ENCODE measurements at places on chromosomes 16 and 17.

- DNase-seq, result no peak
Observed at GRCh38 chr17:51228161-51228560, 31.7 kb downstream of the MBTD1 start.

GRCh38 chr17:2904135-2904534 is 107.9 kb downstream of the RAP1GAP2 start:
- no peak for DNase-seq

DNA sequence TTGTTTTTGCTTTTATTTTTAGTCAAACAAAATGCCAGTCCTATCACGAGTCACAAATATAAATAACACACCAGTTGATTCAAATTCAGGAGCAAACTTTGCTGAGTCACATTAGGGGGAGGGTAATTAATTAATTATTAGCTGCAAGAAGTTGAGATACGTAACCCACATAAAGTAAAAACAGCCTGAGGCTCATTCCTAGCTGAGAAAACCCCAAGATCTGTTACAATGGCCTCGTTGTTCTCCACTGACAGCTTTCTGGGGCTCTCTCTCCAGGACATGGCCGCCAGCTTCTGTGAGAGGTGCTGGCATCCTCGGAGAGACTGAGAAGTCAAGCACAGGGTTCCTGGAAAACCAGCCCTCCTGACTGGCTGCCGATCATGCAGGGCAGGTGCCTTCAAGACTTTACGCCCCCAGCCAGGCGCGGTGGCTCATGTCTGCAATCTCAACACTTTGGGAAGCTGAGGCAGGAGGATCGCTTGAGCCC is 11.1 kb downstream of the RAB40B start:
- DNase-seq, result no peak

GRCh38 chr17:41416479-41416878 is 7.9 kb downstream of the KRT37 start:
- DNase-seq, result no peak

DNA sequence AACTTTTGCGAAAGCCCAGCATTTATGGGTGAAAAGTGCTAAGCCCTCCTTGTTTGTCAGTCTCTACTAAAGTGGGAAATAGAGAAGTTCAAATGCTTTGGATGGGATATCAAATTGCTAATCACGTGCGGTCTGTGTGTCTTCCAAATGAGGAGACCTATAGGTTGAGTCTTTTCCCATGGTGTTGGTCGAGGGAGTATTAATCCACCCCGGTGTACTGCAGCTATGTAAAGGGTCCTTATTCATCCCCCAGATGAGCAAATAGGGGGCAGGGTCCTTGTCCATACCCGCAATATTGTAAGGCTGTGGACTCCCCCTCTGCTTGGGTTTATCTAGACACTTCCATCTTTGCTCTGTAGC is 14.6 kb downstream of the KIAA0513 start:
- no peak for DNase-seq

GRCh38 chr17:79993390-79994227 is 42.1 kb downstream of the TBC1D16 start:
- no peak for DNase-seq

GRCh38 chr16:23398987-23399805 is 53.8 kb downstream of the COG7 start:
- DNase-seq, result no peak

DNA sequence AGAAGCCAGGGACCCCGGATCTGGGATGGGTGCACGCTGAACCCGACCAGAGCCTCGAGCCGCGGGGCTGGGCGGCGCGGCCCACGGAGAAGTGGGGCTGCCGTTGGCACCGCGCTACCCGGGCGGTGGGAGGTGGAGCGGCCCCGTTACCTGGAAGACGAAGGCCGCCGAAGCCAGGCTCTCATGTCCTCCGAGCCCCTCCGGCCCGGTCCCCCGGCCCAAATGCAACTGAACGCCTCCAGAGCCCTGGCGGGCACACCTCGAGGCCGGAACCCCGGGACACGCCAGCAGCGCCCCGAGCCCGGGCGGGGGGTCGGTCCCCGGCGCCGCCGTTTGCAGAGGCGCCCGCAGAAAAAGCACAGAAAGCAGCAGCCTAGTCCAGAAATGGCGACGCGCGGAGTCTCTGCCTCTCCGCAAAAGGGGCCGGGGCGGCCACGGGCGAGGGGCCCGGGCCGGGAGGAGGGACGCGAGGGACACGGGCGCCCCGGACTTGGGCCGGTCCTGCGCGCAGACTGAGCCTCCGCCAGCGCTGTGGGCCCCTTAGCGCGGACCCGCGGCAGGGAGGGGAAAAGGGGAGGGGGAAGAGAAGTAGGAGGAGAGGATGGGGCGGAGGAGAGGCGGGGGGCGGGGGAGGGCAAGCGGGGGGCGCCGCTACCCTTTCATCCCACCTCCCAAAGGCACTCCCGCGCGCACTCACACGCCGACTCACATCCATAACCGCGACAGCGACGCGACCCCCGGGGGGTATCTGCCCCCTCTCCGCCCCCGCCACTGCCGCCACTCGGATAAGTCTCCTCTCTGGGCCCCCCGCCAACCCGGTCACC is 1.4 kb downstream of the AXIN2 start:
- DNase-seq, result no peak

DNA sequence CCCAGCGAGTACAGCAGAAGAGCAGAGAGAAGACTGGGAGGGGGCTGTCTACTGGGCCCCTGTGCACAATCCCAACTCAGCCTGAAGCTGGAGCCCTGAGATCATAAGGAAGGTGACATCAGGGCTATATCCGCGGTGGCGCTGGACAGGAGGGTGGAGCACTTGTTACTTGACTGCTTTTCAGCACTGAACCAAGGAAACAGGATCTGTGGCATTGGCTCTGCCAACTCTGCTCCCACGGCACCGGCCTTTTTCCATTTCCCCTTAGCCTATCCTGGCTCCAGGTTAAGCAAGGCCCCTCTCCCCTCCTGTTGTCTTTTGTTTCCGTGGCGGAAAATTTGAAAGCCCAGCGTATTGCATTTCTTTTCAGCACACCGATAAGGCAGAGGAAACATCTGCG is 125.0 kb upstream of the IRX3 start:
- DNase-seq, result no peak

DNA sequence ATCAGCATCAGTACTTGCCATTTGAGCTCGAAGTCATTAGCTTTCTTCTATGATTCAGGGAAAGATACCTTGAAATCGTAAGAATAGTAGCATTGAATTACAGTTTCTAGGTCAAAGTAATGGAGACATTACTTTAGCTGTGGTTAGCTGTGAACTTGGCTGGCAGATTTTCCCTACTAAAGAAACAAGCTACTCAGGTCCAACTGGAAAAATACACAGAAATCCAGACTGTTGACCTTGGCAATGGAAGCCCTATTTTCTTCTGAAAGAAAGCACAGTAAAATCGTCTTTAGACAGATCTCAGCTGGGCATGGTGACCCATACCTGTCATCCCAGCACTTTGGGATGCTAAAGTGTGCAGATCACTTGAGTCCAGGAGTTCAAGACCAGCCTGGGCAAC is 13.4 kb upstream of the DNAJA2 start:
- no peak for DNase-seq

GRCh38 chr16:12231666-12232065 is 255.1 kb downstream of the SNX29 start:
- DNase-seq, result no peak

GRCh38 chr17:63445954-63446752 is at the start of gene CYB561:
CYB561 (minus strand) TSS chr17:63446306; CDS start chr17:63437547, 8,759 bp downstream.
- DNase-seq, result peak; percentile 44

DNA sequence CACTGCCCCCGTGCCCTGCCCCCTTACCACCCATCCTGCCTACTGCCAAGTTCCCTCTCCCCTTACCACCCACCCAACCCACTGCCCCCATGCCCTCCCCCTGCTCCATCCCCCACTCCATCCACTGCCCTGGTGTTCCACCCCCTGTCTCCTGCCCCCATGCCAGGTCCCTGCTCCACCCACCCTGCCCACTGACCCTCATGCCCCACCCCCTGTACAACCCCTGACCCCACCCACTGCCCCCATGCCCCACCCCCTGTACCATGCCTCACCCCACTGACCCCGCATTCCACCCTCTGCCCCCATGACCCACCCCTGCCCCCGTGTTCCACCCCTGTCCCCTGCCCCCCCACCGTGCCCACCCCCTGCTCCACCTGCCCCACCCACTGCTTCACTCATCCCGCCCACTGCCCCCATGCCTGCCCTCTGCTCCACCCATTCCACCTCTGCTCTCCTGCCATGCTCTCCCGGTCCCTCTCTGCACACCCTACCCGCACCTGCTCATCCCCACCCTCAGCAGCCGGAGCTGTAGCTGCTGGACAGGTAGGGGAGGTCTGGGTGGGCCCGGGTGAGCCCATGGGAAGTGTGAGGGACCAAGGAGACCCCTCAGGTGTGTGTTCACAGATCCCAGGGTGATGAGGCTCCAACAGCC is 7.4 kb upstream of the FN3KRP start:
- DNase-seq, result no peak

DNA sequence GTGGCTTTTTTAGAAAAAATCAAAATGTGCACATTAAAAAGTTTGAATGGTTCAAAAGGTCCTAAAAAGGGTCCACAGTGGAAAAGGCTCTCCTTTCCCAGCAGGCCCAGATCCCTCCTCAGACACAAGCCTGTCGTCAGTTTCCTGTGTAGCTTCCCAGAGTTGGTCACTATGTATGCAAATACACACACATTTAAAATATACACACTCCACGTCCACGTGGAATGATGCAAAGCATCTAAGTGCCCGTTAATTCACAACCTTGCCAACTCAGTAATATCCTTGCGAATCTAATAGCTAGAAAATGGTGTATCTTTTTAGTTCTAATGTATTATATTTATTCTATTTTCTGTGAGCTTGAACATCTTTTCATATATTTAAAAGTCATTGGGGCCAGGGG is 17.7 kb downstream of the NLRC5 start:
- DNase-seq, result no peak

DNA sequence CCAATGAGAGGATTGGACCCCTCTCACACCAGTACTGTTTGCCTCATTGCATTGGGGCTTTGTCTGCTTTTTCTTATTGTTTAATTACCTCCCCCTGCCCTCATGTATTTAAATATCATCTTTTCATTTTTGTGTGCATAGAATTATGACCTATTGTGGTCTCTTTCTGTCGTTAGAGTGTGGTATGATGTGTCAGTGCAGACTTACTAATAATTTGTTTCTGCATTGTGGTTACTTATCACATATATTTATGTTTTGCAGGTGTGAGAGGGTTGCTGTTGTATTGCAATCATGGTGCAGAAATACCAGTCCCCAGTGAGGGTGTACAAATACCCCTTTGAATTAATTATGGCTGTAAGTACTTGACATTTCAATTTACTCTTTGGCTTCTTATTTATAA is 2.5 kb downstream of the SEC14L1 start:
- DNase-seq, result no peak

DNA sequence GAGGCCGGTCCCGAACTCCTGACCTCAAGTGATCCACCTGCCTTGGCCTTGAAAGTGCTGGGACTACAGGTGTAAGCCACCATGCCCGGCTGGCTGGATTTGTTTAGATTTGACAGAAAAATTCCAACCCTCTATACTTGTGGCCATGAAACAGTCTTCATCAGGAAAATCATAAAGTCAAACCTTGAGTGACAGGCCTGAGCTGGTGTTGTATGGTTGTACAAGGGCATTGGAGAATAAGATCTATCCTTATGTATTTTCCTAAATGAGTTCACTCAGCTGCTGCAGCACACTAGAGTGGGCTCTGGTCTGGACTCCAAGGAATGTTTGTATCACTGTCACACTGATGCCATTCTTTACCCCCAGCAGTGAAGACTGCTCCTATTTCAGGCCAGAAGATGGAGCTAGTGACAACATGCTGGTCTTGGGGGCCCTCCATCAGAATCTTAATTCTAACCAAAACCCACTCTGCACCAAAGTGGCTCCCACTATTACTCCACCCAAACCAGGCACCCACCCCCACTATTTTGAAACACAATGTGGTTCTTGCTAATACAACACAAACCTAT is 27.4 kb downstream of the SNX11 start:
- no peak for DNase-seq

GRCh38 chr17:48633266-48633677 is 7.1 kb upstream of the HOXB9 start:
- no peak for DNase-seq

- DNase-seq, result no peak
Observed at GRCh38 chr17:73342050-73342522, 30.3 kb upstream of the CDC42EP4 start.

GRCh38 chr16:58152246-58152868 is 23.2 kb upstream of the CFAP20 start:
- no peak for DNase-seq

DNA sequence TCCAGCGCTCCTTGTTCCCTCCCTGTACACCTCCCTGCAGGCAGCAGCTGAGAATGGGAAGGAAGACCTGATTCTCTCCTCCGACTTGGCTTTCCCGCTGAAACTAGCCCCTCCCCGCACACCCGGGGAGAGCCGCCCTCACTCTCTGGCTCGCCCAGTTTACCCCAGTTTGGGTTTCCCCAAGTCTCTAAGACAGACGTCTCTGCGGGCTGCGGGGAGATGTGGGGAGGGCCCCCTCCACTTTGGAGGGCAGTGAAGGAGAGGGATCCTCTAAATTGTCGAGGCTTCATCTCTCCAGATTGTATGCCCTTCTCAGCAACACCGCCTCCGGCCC is 797 bp downstream of the GRB7 start:
- no peak for DNase-seq

DNA sequence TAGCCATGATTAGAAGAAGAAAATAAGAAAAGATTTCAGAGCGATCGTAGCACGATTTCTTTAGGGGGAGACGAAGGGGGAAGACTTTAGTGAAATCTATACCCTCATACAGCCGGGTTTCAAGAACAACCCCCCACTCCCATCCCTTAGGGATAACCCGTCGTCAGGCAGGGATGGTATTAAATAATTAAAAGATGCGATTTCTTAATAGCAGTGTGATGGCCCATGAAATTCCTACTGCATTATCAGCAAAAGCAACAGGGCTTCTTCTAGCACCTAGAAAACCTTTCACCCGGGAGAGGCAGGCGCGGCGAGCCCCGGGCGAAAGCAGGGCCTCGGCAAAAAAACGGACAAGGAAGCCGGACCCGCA is 1.4 kb downstream of the CDH11 start:
- no peak for DNase-seq

DNA sequence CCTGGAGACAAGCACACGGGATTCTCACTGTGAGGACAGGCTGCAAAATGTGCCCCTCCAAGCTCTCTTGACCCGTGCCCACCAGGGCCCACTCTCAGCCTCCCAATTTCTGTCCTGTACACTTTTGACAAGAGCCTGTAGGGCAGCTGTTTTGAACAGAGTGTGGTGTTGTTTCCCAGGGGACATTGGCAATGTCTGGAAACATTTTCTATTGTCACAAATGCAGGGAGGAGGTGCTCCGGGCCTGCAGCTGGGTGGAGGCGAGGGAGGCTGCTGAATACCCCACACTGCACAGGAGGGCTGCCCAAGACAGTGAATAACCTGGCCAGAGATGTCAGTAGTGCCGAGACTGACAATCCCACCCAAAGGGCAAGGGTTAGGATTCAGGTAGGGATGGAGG is 10.5 kb downstream of the CEP295NL start:
- no peak for DNase-seq

All from activated CD4-positive, CD25-positive, alpha-beta regulatory T cell (primary cell).